Stimulated activated CD4-positive, alpha-beta T cell treated with anti-CD3 and anti-CD28 coated beads, Interleukin-2, amount 100 ng/mL, for 24 hours (primary cell): ENCODE measurements at places on chromosomes 2 and 18.

DNA sequence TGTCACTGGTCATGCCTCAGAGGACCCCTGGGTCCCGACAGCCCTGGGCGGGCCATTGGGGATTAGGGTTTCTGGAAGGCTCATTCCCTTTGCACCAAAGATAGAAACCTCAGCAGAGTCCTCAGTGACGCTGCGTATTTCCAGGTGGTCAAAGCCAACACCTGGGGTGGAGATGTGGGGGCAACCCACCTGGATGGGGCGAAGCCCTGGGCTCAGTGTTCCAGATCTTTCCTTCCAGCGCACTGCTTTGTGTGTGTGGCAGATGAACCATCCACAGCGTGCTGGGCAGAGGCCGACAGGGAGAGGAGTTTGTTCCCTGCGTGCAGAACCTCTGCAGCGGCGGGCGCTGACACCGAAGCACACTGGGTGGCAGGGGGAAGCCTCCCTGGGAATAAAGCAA is 143.9 kb downstream of the CTIF start:
- no peak for DNase-seq

GRCh38 chr2:167406558-167406957 is 518.3 kb downstream of the XIRP2 start:
- no peak for DNase-seq

GRCh38 chr2:12448846-12449505 is 267.8 kb upstream of the TRIB2 start:
- DNase-seq: no peak

DNA sequence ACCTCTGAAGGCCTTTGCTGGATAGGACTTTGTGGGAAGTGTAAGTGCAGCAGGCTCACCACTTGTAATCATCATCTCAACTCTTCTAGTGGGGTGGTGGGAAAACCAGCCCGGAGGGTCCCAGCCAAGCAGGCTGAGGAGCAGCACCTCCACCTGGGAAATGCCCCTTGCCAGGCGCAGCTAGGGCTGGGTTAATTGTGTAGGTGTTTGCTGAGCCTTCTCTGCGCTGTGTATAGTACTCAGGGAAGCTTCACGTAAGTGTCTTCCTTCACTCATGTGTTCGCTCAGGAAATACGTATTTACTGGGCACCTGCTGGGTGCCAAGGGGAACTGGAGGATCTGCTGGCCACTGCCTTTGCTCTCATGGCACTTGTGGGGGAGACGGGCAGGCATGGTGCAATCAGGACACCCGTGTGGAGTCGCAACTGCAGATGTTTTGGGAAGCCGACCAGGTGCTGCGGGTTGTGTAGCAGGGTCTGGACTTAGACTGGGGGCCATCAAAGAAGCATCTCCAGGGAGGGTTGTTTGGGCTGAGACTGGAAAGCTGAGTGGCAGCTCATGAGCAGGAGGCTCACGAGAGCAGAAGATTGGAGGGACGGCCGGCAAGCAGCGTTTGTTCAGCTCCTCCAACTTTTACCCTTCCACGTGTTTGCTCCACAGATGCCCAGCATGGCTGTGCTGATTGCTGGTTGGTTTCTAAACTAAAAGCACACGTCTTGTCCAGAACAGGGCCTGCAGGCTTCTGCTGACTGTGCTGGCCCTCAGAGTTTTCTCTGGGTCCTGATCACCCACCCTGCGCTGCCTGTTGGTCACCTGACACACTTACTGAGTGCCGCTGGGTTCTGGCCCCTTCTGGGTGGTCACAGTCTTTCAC is 164.6 kb downstream of the LDLRAD4 start:
- DNase-seq: no peak

GRCh38 chr2:190794790-190795189 is 85.8 kb upstream of the GLS start:
- no peak for DNase-seq

GRCh38 chr2:165660361-165660760 is 133.7 kb downstream of the GALNT3 start:
- DNase-seq: no peak

DNA sequence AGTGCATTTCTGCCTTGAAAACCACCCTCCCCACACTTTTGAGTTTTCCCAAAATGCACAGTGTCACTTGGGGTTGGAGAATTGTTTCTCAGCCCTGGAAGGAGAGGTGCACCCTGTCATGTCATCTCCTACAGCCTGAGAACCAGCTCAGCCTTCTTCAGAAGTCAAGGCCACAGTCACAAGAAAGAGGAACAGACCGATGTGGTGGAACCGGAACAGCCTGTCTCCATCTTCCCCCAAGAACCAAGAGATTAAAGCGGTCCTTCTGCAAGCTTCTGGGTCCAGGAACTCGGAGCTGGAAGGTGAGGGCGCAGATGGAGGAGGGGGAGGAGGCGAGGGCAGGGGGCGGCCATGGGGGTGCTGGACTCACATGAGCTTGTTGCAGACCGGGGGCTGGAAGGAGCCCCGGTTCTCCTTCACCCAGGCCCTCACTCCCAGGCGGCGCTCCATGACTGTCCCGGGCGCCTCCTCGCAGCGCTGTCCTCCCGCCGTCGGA is 248 bp downstream of the HAAO start:
- DNase-seq: no peak

DNA sequence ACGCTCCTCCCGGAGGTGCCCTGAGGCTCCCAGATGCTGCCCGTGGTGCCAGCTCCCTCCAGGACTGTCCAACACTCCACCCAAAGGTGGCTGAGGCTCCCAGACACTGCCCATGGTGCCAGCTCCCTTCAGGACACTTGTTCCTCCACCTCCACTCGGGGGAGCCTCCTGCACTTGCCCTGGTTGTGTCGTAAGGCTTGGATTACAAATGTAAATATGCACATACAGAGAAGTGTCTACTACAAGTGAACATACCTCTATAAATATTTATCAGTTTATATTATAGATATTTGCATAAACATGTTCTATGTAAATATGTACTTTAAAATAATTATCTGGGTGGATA is 143.3 kb downstream of the PXDN start:
- DNase-seq: no peak

DNA sequence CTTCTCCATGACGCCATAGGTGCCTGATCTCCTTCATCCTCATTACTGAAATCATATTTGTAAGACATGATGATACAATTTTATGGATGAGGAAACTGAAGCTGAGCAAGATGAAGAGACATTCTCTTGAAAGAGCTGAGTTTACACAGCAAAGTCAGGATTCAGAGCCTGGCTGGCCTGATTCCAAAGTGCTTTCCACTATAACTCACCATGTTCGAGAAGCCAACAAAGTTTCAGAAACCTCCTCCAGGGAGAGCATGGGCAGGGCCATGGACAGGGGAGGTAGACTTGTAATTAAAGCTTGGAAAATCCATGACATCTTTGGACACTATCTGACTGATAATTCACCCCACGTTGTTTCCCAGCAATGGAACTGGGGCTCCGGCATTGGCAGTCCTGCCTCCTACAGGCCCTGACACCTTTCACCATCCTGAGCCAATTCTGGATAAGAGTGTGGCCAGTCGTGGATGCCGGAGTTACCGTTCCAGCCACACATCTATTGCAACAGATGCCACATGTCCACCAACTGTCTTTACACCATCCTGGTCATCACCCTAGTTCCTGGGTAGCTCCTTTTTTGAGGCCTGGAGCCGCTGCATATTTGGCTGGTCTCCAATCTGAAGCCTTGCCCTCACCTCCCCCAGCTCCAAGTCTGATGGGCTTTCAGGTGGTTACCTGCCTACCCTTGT is 85.0 kb upstream of the PPP1CB start:
- DNase-seq: no peak

GRCh38 chr2:144320491-144320890 is 199.4 kb downstream of the ZEB2 start:
- peak; percentile 45 for DNase-seq

- no peak for DNase-seq
Measured at GRCh38 chr2:187566266-187566665, 12.0 kb upstream of the TFPI start.

- no peak for DNase-seq
Measured at GRCh38 chr18:61531891-61532290, 198.7 kb downstream of the CDH20 start.

DNA sequence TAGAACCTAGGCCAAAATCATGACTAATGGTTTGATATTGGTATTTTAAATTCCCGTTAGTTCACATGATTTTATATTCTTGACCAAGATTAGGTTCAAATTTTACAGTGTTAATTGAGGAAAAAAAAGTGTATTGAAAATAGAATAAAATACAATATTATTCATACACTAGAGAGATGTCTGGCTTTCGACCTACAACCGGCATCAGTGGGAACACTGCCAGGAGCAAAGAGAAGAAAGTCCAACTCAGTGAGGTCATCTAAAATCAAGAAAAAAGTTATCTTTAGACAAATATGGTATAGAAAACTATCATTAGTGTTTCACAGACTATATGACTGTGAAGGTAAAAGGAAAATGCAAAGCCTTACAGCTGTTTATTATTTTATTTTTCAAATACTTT is 81.5 kb downstream of the PIGN start:
- no peak for DNase-seq

GRCh38 chr18:55185391-55185790 is 226.1 kb upstream of the CCDC68 start:
- DNase-seq: no peak

DNA sequence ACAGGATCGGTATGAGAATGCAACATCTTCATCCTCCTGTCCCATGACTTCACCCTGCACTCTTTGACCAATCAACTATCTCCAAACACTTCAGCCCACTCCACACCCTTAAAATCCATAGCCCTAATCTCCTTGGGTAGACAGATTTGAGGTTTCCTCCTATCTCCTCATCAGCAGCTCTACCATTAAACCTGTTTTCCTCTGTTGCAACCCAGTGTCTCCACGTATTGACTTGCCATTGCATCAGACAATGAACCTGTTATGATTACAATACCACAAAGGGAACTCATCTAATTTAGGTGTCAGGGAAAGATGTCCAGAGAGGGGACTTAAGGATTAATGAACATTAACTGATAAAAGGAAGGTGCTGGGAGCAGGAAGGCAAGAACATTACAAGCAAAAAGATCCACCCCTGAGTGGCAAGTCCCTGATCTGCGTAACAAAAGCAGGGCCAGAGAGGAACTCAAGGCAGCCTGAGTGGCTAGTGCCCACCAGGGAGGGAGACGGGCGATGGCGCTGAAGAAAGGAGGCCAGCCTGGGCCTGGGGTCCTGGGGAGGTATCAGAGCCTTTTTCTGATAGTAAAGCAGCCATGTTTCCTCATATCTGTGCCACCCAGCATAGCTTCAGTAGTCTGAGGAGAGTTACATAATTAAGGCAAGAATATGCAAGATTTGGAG is 44.6 kb downstream of the AKAIN1 start:
- no peak for DNase-seq

- DNase-seq: no peak
Measured at GRCh38 chr2:233168445-233168844, 83.0 kb upstream of the ATG16L1 start.

DNA sequence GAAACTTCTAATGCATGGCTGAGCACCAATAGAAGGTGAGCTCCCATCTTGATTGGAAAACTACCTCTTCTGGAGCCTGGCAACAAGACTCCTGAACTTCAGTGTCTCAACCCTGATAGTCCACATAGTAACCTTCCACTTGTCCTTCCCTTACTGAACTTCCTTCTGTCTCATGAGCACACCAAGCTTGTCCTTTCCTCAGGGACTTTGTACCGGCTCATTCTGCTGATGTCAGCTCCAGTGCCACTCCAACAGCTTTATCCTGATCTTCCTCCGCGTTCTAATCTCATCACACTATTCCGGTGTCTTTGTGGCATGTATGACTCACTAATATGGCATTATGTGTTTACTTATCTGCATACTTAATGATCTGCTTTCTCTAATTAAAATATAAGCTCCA is 862.0 kb upstream of the ID2 start:
- no peak for DNase-seq

- DNase-seq: no peak
Measured at GRCh38 chr18:21361307-21361880, 119.4 kb downstream of the GREB1L start.

- DNase-seq: peak; percentile 45
Measured at GRCh38 chr18:8045884-8046281, 478.8 kb downstream of the PTPRM start.

- peak; percentile 32 for DNase-seq
Measured at GRCh38 chr2:134181219-134181618, 72.7 kb upstream of the MGAT5 start.

- peak; percentile 70 for DNase-seq
Measured at GRCh38 chr2:233081232-233081730, 21.1 kb downstream of the INPP5D start.

DNA sequence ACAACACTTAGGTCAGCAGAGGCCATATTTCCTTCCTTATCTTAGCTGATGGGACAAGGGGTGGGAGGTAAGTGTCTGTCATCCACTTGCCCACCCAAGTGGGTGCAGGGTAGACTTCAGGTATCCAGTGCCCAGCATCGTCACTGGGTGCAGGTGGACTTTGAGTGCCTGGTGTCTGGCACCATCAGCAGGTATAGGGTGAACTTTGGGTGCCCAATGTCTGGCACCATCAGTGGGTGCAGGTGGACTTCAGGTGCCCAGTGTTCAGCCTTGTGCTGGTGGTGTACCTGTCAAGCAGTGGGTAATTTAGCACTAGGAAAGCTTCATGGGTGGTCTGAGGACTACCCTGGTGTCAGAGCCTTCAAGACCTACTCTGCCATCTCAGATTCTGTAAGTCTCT is 175.6 kb downstream of the SEPTIN10 start:
- no peak for DNase-seq

DNA sequence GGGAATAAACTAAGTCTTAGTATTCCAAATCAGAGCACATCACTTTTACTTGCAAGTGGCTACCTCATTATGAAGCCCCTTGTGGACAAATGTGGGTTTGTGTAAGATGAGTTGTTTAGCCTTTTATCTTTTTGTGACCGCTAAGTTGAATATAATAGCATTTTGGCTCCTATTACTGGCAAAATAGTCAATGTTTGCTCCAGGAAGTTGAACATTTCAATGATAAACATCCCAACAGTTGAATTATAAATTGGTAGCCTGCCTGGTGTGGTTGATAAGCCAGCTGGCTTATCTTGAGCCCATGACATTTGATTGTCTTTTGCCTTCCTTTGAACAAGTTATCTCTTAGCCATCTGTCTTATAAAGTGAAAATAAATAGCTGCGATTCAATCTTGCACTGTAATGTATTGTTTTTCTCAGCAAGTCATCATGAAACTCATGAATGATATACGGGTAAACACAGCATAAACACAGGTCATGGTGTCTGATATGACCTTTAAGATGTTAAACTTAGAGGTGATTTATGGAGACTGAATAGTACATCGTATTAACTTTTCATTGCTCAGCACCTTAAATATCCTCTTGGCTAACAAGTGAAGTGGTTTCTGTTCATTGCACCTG is 338.4 kb downstream of the SOCS6 start:
- no peak for DNase-seq

- no peak for DNase-seq
Measured at GRCh38 chr2:144443837-144444817, 75.8 kb downstream of the ZEB2 start.

- DNase-seq: no peak
Measured at GRCh38 chr18:62658028-62658427, 57.3 kb upstream of the PHLPP1 start.

GRCh38 chr2:23767876-23768621 is 158.9 kb downstream of the ATAD2B start:
- no peak for DNase-seq

GRCh38 chr2:182038576-182038975 is 52.9 kb downstream of the PPP1R1C start:
- DNase-seq: no peak

- no peak for DNase-seq
Measured at GRCh38 chr2:239312081-239312511, 88.7 kb downstream of the HDAC4 start.
